Activated T-cell treated with anti-CD3 and anti-CD28 coated beads, Interleukin-2, amount 50 U/mL, for 72 hours (primary cell): ENCODE measurements at places on chromosomes 3 and 15. TPM values are rescaled to one million over a fixed set of nuclear protein-coding genes. Genes with fewer than 3 reads are reported as not detected.
A peak's percentile ranks its signal among the peaks of the same experiment; 100 is the strongest.

DNA sequence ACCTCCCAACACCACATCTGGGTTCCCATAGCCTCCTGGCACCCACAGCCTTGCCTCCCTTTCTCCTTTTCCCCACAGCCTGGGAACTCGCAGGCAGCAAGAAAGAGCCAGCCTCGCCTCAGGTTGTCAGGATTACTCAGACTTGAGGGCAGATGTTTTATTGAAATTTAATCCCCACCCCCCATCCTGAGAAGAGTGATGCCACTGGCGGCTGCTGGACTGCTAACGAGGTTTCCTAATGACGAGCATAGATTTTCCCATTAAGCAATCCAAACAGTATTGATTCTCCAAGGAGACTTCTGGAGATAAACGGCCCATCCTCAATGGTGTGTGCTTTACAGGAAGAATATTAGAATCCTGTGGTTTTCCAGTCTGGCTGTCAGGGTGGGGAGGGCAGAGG is 13.7 kb downstream of the SHF start:
- no peaks in the 10 kb centered on the region for H3K27me3 ChIP-seq
- no peak overlapping the region for H3K4me3 ChIP-seq
- no peak overlapping the region for H3K27ac ChIP-seq
- peaks cover 2% of the 10 kb centered on the region for H3K36me3 ChIP-seq
- H3K4me1 ChIP-seq, result no peaks in the 10 kb centered on the region

HAPLN3 gene
- total RNA-seq, result 114 TPM

DNA sequence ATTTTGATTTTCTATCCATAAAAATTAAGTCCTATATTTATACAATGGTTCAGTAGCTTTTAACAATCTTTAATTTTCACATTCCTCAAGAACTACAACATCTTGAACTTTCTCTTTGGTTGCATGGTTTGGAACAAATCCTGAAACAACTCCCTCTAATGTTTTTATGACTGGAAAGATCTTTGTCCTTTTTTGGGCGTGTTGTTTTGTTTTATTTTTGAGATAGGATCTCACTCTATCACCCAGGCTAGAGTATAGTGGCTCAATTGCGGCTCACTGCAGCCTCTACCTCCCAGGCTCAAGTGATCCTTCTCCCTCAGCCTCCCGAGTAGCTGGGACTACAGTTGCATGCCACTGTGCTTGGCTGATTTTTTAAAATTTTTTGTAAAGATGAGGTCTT is 4.0 kb downstream of the STX19 start:
- no peak for DNase-seq
- no peak overlapping the region for H3K27ac ChIP-seq
- no peaks in the 10 kb centered on the region for H3K4me1 ChIP-seq

ROPN1 gene
- not detected for total RNA-seq

GRCh38 chr15:36484038-36484778 is 95.2 kb upstream of the CDIN1 start:
- H3K27ac ChIP-seq, result no peak overlapping the region
- H3K27me3 ChIP-seq, result no peaks in the 10 kb centered on the region
- DNase-seq, result no peak
- H3K36me3 ChIP-seq, result no peaks in the 10 kb centered on the region
- no peaks in the 10 kb centered on the region for H3K4me1 ChIP-seq

GAP43 gene
- not detected for total RNA-seq

DNA sequence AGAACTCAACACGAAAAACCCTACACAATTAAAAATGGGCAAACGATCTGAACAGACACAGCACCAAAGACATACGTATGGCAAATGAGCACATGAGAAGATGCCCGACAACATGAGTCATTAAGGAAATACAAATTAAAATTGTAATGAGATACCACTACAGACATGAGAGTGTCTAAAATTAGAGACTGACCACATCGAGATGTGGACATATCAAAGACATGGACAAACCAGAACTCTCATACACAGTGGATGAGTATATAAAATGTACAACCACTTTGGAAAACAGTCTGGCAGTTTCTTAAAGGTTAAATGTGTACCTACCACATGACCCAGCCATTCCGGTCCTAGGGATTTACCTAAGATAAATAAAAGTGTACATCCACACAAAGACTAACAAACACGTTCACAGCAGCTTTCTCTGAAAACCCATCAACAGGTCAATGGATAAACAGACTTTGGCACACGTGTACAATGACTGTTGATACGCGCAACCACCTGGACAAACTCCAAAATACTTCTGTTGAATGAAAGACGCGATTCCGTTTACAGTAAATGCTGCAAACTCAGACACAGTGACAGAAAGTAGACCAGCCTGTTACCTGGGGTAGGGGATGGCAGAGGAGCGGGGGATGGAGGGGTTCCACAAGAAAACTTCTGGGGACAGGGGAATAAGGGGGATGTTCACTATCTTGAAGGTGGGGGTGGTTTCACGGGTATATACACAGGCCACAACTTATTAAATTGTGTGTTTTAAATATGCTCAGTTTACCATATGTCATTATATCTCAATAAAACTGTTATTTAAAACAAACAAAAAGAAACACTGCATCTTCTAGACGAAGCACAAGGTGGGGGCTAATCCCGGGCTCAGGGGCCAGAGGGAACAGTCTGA is 2.1 kb downstream of the TNK2 start:
- H3K27me3 ChIP-seq, result no peaks in the 10 kb centered on the region
- DNase-seq, result peak; percentile 33
- peak overlapping the region; percentile 97 for H3K4me3 ChIP-seq
- peaks cover 1% of the 10 kb centered on the region for H3K36me3 ChIP-seq

DNA sequence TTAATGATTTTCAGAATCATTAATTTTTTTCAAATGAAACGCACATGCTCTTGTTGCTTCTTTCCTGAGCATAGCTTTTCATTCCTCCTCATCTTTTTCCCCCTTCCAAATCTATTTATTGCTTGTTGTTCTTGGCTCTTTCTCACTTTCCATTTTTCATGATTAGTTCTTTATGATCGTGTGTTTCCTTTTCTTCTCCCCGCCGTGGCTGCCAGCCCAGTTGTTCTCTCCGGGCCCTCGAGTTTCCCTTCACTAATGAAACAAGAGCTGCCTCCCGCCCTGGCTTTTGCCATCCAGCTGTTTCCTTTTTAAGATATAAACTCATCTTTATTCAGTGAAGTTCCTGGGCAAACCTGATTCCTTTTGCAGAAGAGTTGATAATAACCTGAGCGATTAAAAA is 170.2 kb upstream of the NR2F2 start:
- no peak for DNase-seq
- H3K4me3 ChIP-seq, result no peak overlapping the region
- H3K4me1 ChIP-seq, result no peaks in the 10 kb centered on the region
- H3K27me3 ChIP-seq, result peaks cover 27% of the 10 kb centered on the region
- H3K36me3 ChIP-seq, result no peaks in the 10 kb centered on the region

GRCh38 chr15:83413054-83413719 is 34.0 kb upstream of the SH3GL3 start:
- peaks cover 17% of the 10 kb centered on the region for H3K27me3 ChIP-seq
- no peaks in the 10 kb centered on the region for H3K36me3 ChIP-seq
- no peak for DNase-seq

DNA sequence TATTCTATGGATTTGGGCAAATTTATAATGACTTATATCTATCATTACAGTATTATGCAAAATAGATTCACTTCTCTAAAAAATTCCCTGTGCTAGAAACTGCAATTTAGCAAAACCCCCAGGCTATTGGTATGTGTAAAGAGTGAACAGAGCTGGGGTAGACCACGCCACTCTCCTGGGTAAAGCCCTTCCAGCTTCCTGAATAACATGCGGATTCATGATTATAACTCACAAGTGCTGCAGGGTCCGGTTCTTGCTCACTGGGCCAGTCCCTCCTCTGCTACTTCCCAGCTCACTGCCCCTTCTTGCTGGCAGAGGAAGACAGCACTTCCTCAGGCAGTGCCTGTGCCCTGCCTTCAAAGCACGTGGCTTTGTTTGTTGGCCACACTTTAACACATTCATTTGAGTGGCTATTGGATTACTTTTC is 4.1 kb downstream of the CD80 start:
- H3K36me3 ChIP-seq, result no peaks in the 10 kb centered on the region
- H3K27ac ChIP-seq, result peak overlapping the region; percentile 23
- H3K4me1 ChIP-seq, result peaks cover 26% of the 10 kb centered on the region
- peak overlapping the region; percentile 23 for H3K4me3 ChIP-seq

CCDC54 gene
- total RNA-seq, result not detected

- no peaks in the 10 kb centered on the region for H3K36me3 ChIP-seq
- no peak overlapping the region for H3K4me3 ChIP-seq
- DNase-seq, result no peak
These were observed 55.3 kb downstream of the GTF2E1 start for GRCh38 chr3:120797857-120798256.

DNA sequence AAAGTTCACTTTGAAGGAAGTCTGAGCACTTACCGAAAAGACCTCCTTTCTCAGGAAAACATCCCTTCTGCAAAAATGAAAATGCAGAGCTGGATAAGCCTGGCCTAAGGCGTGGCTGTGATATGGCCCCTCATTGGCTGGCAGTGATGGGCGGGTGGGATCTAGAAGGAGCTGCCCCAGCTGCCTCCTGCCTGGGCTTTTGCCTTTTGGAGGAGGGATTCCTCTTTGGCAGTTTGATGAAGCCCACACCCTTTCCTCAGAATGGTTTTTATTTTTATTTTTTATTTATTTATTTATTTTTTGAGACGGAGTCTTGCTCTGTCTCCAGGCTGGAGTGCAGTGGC is 4.0 kb upstream of the DZIP1L start:
- H3K36me3 ChIP-seq, result peaks cover 1% of the 10 kb centered on the region
- peaks cover 36% of the 10 kb centered on the region for H3K27me3 ChIP-seq
- peaks cover 13% of the 10 kb centered on the region for H3K4me1 ChIP-seq

GRCh38 chr15:95946241-95946640 is 384.3 kb upstream of the NR2F2 start:
- H3K4me3 ChIP-seq, result no peak overlapping the region
- H3K27me3 ChIP-seq, result no peaks in the 10 kb centered on the region
- no peaks in the 10 kb centered on the region for H3K4me1 ChIP-seq
- no peak overlapping the region for H3K27ac ChIP-seq

DNA sequence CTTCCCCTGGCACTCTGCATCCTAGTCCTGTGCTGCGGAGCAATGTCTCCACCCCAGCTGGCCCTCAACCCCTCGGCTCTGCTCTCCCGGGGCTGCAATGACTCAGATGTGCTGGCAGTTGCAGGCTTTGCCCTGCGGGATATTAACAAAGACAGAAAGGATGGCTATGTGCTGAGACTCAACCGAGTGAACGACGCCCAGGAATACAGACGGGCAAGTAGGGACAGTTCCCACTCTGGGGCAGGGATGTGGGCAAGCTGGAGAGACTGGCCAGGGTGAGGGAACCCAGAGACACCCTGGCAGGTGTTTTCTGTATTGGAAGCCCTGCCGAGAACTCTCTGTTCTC is 247 bp downstream of the FETUB start:
- DNase-seq, result no peak
- peaks cover 34% of the 10 kb centered on the region for H3K4me1 ChIP-seq
- H3K4me3 ChIP-seq, result no peak overlapping the region

DNA sequence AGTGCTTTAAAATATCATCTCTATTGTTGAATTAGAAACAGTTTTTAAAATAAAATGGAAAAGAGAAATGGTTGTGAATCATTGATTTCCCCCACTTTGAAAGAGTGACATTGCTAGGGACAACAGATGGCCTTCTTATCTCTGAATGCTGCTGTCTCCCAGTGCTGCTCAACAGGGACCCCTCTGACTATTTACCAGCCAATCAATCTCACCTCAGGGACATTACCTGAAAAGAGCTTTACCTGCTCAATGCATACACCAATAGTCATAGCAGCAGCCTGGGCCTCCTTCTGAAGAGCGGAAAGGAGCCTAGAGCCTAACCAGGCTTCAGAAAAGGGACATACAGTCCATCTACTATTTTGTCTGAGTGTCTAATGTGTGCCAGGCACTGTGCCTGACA is 162.8 kb downstream of the CGGBP1 start:
- no peaks in the 10 kb centered on the region for H3K27me3 ChIP-seq
- no peak for DNase-seq
- no peaks in the 10 kb centered on the region for H3K4me1 ChIP-seq
- H3K4me3 ChIP-seq, result no peak overlapping the region
- H3K36me3 ChIP-seq, result no peaks in the 10 kb centered on the region

CFAP91 gene
- 0.30 TPM for total RNA-seq

- no peaks in the 10 kb centered on the region for H3K36me3 ChIP-seq
- H3K4me3 ChIP-seq, result no peak overlapping the region
- no peak for DNase-seq
- peaks cover 24% of the 10 kb centered on the region for H3K4me1 ChIP-seq
These were observed 67.1 kb downstream of the MRPL46 start for GRCh38 chr15:88400084-88400483.

GRCh38 chr15:80643431-80643951 is 51.6 kb upstream of the ABHD17C start:
- no peak for DNase-seq
- peaks cover 4% of the 10 kb centered on the region for H3K27me3 ChIP-seq

- no peaks in the 10 kb centered on the region for H3K27me3 ChIP-seq
- no peak overlapping the region for H3K4me3 ChIP-seq
- no peaks in the 10 kb centered on the region for H3K36me3 ChIP-seq
These were observed 144.2 kb upstream of the SNTN start for GRCh38 chr3:63508305-63508704.

DNA sequence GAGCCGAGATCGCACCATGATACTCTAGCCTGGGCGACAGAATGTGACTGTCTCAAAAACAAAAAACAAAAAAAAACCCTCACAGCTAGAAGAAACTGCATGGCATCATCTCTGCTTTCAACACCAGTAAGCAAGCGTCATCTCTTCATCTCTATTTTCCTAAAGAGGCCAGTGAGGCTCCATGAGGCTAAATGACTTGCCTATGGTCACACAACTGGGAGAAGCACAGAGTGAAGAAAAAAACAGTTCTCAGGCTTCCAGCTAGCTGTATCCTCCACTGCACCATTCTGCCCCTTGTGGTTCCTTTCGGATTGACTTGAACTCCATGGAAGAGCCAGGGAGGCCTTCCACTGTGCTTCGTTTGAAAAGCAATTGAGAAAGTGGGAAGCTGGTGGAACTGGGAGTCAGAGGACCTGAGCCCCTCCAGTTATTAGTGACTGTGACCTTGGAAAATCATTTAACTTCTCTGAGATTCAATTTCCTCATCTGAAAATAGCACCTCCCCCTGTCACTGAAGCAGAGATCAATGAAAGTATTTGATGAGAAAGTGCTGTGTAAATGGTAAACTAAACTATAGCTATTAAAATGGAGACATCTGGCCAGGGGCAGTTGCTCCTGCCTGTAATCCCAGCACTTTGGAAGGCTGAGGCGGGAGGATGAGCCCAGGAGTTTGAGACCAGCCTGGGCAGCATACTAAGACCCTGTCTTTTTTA is 32.1 kb upstream of the DENND4A start:
- DNase-seq, result no peak
- no peaks in the 10 kb centered on the region for H3K27me3 ChIP-seq
- no peak overlapping the region for H3K27ac ChIP-seq

DNA sequence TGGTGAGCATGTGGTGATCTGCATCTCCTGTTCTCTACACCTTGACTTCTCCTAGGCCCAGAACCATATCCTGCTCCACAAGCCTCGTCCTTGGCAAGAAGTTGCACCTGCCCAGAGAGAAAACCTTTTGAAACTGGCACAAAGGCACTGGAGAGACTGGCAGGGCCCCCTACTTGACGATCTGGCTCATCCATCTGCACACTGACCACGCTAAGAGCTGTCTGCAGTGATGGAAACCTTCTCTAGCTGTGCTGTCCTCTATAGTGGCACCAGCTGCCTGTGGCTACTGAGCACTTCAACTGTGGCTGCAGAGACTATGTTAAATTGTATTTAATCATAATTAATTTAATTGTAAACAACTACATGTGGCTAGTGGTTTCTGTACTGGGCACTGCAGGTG is 26.2 kb upstream of the SRP14 start:
- H3K36me3 ChIP-seq, result no peaks in the 10 kb centered on the region
- peaks cover 32% of the 10 kb centered on the region for H3K4me1 ChIP-seq
- DNase-seq, result no peak
- H3K27ac ChIP-seq, result no peak overlapping the region
- H3K27me3 ChIP-seq, result no peaks in the 10 kb centered on the region
- no peak overlapping the region for H3K4me3 ChIP-seq
